ENCODE measurements at places on chromosomes 6 and 20.

DNA sequence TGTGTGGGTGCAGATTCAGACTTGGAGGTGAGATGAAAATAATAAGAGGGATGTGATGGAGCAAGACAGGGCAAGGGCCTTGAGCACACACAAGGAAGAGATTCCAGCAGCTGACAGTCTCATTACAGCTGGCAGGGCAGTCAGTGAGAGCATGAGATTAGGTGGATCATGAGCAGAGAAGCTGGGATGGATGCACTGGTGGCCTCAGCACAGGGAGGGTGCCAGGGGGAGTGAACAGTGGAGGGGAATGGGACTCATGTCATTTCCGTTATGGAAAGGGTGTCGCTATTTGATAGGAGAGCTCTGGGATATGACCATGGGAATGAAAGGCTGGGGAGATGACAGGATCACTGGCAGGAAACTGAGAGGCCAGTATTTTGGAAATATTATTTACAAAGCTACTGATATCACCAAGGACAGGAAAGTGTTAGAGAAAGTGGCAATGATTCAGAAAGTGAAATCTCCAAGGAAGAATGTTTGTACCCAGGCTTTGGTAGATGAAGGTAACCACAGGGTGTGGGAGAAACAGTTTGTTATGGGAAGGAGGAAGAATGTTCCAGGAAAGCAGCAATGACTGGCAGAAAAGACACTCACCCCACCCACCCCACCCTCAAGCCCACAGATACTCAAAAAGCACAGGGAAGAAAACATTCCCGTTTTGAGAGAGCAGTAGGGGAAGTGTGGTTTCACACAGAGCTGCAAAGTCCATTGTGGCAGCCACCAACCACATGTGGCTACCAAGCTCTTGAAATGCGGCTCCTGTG, 214.7 kb upstream of the PROKR2 start:
- no peak for DNase-seq

- DNase-seq: no peak
Observed at GRCh38 chr20:57583289-57584257, 22.7 kb downstream of the PCK1 start.

GRCh38 chr6:167803816-167804215, 22.9 kb upstream of the AFDN start:
- DNase-seq: no peak

GRCh38 chr6:70599187-70599586, 32.5 kb downstream of the SDHAF4 start:
- no peak for DNase-seq

GRCh38 chr6:86707545-86708120, 229.7 kb upstream of the HTR1E start:
- DNase-seq: no peak

DNA sequence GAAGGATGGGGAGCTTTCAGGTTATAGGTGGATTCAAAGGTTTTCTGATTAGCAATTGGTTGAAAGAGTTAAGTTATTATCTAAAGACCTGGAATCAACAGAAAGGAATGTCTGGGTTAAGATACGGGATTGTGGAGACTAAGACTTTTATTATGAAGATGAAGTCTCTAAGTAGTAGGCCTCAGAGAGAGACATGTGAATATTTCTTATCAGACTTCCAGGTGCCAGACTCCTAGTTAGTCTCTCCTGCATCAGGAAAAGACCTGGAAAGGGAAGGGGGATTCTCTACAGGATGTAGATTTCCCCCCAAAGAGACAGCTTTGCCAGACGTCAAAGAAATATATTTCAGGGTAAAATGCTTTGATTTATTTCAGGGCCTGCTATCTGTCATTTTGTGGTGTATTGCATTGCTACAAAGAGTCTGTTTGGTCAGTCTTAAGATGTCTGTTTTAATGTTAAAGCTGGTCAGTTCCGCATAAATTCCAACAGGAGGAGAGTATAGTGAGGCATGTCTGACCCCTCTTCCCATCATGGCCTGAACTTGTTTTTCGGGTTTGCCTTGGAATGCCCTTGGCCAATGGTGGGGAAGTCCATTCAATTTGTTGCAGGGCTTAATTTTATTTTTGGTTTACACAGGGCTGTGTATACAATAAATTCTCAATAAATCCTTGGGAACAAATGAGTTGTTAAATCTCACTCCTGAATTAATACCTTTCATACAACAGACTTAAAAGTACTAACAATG, 103.4 kb upstream of the RALGAPA2 start:
- no peak for DNase-seq

DNA sequence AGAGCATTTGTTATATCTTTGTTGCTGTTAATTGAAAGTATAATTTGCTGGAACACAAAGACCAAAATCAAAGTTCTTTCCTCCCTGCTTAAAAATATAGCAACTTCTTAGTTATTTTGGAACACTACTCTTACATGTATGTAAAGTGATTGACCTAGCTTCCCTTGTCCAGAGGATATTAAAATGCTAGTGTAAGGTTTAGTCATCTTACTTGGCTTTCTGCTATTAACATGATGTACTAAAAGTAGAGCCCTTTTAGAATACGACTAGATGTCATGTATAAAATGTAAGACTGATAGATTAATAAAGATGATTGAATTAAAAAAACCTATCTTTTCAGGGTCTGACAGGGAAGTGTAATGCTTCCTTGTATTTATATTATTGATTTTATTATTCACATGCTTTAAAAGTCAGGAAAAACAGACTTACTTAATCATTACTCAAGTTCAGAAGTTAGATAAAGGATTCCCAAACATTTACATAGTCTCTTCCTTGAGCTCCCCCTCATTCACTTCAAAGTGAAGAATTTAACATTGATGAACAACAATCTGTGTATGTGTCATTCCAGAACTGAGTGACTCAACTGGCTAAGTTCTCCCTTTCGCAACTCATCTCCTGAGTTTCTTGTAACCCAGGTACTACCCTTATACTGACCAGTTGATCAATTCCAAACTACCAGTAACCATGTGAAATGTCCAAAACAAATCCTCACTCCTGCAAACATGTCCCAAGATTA, 50.9 kb downstream of the BTBD9 start:
- no peak for DNase-seq

DNA sequence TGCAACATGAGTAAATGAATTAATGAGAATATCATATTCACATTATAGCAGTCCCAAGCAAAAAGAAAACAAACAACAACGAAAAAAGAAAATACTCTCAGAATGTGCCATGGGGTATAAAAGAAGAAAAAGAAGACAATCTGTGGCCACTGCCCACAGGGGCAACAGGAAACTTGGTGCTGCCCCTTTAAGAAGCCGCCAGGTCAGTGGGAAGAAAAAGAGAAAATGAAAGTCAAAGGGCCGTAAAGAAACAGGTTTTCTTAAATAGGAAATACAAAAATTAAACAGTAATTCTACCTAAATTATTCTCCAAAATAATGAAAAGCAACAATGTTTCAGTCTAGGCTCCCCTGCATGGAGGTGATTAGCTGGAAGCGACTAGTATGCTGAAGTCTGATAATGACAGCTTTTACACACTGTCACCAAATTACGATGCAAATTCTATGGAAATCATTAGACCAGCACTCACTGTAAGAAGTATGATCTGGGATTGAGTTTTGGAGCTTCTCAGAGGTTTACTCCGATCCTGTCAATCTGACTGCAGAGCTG, 23.6 kb downstream of the GMDS start:
- DNase-seq: no peak

DNA sequence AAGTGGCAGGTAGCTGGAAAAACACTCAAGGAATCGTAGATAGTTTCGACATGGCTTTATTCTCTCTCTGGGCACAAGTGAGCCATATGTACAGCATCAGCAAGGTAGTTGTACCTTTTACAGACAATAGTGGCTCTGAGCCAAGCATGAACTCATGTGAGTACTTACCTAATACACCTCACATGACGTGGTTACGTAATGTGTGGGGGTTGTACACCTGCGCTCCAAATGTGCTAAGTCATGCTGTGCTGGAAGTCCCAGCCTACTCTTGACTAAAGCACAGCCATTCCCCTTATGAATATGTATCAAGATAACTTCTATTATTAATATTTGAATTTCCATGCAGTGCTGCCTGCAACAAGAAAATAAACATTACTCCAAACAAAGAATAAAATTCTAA, 78.8 kb upstream of the HMGN3 start:
- DNase-seq: no peak

DNA sequence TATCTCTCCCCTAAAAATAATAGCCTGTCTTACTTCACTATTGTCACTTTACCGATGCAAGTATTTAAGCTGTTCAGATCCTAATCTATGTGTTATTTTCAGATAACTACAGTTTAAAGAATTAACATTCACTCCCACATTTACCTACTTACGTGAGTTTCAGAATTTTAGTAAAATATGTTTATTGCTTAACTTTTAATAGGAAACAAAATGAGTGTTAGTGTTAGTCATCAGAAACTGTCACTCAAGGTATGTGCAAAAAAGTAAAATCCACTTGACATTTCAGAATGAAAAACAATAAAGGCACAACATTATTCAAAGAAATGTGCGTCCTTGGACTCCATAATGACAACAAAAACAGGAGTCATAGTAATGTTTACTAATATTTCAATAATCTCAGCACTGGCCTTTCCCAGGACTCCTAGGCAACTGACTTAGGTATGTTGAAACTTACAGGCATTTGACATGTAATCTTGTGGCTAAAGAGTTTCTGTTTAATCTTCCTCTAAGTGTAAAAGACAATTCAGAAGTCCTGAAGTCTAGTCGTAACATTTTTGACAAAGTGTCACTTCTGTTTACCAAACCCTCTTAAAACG, 4.5 kb downstream of the ATXN1 start:
- DNase-seq: no peak

DNA sequence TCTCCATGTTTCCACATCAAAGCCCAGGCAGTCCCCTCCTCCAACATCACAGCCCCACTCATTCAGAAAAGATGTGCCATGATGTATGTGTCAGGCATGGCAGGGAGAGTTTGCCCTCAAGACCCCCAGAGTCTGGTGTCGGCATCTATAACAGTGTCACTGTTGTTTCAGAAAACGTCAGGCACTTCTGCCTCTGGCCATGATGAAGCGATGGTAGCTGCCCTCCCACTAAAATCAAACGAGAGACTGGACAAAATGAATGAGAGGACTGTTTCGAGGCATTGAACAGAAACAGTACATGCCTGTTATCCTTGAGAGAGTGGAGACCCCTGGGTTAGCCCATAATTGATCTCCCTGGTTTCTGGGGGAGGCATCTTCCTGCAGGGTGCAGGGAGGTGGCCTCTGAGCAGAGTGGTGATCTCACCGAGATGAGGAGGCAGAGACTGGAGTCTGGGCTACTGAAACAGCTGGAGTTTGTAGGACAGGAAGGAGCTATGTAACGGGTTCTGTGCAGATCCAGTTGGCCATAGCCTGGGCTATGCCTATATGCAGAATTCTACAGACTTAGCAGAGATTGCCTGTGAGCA, 144.5 kb downstream of the SYCP2 start:
- DNase-seq: no peak
